ENCODE measurements at places on chromosomes 13 and 19.
A peak's percentile ranks its signal among the peaks of the same experiment; 100 is the strongest.

DNA sequence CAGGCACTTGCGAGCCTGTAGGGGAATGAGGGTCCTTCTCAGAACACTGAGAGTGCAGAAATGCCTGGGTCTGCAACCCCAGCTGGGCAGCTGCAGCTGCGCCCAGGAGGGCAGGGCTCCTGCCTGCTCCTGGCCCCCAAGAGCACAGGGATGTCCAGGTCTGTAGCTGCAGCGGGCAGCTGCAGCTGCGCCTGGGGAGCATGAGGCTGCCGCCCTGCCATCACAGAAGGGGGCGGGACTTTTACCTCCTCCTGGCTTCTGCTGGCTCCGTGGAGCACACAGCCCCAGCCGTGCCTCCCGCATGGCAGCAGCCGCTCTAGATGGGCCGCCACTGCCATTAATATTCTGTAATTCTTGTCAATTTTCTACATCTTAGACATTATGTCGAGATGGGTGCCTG is 17.8 kb downstream of the CPB2 start:
- no peak for DNase-seq

DNA sequence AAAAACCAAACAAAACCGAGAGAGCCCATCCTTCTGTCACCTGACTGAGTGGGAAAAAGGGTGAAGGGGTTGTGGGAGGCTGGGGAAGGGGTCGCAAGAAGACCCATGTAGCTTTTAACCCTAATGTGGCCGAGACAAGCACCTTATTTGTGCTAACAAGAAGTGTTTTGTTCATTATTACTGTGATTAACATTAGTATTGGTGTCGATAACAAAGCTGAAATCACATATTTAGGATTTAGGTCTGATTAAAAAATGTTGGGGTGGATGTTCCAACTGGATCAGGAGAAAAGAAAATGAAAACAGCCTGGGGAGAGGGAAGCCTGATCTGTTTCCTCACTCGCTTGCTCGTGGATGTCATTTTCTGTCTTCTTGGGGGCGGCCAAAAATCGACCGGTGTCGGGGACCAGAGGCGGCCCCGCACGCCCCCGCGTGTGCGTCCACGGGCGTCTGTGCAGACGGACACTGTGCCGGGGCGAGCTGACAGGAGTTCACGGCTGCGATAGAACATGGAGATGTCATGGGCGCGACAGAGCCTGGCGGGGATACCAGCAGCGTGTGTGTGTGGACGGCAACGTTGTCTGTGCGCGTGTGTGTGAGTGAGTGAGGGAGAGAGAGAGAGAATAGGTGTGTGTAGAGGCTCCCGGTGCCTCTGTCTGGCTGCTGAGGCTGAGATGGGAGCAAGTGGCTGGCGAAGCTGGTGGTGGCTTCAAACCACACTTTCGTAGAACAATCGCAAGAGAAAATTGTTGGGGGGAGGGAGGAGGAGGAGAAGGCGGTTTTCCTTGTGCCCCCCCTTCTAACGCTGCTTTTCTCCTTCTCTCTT is 29.1 kb downstream of the NFIX start:
- DNase-seq: no peak

DNA sequence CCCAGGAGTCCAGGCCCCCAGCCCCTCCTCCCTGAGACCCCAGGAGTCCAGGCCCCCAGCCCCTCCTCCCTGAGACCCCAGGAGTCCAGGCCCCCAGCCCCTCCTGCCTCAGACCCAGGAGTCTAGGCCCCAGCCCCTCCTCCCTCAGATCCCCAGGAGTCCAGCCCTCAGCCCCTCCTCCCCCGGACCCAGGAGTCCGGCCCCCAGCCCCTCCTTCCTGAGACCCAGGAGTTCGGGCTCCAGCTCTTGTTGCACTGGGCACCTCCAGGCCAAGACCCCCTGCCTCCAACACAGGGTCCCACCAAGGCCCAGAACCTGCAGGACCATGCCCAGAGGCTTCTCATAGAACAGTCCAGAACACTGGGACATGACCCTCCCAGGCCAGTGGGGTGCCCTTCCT is 3.8 kb downstream of the ERCC1 start:
- no peak for DNase-seq

DNA sequence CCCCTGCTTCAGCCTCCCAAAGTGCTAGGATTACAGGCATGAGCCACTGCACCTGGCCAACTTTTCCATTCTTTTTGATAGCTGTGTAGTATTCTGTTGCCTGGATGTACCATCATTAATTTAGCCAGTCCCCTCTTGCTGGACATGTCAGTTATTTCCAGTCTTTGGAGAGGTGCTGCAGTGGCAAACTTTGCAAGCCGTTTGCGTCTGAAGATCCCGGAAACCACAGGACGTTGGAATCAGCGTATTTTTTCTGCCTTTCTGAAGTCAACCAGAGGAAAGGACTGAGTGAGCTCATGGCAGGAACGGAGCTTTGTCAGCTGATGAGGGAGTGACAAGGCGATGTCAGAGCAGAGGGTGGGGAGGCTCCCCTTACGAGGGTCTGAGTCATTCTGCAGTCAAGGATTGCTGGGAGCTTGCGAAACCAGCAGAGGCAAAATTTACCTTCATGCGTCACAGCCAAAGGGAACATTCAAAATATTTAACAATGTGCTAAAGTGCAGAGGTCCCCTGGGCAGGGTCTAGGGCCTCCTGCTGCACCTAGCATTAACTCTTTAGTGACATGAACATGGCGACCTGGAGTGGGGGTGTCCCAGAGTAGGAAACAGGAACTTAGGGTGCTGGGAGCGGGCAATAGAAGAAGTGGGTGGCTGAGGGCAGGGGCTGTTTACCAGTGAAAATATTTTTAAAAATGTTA is 5.6 kb downstream of the C5AR1 start:
- no peak for DNase-seq

DNA sequence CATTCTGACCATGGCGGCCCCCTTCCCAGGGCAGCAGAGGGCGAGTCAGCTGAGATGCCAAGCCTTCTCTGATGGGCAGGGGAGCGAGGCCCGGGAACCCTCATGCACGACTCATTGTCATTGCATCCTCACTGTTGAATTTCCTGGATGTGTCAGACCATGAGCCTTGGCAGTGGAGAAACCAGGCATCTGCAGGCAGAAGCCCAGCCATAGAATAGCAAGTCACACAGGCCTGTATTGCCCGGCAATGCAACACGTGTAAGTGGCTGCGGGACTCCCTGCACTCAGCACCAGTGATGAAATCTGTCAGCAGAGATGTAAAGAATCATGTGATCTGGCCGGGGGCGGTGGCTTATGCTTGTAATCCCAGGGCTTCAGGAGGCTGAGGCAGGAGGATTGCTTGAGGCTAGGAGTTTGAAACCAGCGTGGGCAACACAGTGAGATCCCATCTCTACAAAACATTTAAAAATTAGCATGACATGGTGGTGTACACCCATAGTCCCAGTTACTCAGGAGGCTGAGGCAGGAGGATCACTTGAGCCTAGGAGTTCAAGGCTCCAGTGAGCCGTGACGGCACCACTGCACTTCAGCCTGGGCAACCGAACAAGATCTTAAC is 199.7 kb downstream of the KATNAL1 start:
- no peak for DNase-seq

GRCh38 chr13:74479124-74479523 is 344.9 kb upstream of the KLF12 start:
- DNase-seq: no peak

DNA sequence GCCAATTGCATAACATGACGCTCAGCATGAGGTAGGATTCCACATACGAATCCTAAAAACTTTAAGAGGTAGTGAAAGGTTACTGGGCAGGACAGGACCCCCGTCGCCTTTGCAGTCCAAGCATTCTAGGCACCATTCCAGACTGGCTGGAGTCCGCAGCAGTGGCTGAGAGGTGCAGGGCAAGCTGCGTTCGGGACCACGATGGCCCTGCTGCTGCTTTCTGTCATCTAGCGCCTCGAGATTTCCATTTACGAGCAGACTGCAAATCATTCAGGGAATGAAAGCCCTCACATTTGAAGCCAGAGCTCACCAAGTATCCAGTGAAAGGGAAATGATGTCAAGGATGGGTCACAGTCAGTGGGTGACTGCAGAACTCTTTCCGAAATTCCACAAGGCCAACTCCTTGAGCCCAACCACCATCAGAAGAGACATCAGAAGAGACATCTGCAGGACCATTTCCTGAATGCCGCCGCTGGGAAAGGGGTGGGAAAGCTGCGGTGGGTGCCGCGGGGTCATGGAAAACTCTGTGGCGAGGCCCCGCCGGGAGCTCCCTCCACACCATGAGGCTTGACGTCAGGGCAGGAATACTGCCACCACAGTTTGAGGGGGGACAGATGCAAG is 88.3 kb downstream of the COL4A1 start:
- no peak for DNase-seq

DNA sequence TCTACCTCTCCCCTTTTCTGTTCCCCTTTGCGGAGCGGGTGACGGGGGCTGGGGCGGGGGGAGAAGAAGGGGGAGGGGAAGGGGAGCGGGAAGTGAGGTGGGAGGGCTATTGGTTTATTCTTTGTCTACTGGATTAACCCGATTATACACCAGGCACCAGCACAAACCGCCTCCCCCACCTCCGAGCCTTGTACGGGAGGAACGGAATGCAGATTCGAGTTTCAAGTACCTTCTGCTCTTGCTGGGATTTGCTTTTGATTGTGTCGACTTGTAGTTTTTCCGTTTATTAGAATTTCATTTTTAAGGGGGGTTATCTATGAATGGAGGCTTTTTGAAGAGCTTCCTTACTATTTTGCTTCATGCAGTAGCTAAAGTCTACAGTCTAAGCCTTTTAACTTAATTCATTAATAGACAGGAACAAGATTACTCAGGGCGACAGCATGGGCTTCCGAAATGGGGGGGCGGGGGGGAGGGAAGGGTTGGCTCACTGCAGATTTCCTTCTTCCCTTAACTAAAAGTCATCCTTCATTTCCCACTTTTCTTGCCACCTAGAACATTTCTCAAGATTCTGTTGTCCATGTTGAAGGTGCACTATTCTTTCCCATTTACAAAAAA is 937 bp upstream of the SPRY2 start:
- peak; percentile 28 for DNase-seq

GRCh38 chr19:10820173-10820572 is 15.8 kb downstream of the TMED1 start:
- DNase-seq: no peak

GRCh38 chr19:38320969-38321339 is 1.3 kb downstream of the KCNK6 start:
- DNase-seq: no peak

- no peak for DNase-seq
Observed at GRCh38 chr13:23848646-23849141, 40.5 kb downstream of the MIPEP start.

DNA sequence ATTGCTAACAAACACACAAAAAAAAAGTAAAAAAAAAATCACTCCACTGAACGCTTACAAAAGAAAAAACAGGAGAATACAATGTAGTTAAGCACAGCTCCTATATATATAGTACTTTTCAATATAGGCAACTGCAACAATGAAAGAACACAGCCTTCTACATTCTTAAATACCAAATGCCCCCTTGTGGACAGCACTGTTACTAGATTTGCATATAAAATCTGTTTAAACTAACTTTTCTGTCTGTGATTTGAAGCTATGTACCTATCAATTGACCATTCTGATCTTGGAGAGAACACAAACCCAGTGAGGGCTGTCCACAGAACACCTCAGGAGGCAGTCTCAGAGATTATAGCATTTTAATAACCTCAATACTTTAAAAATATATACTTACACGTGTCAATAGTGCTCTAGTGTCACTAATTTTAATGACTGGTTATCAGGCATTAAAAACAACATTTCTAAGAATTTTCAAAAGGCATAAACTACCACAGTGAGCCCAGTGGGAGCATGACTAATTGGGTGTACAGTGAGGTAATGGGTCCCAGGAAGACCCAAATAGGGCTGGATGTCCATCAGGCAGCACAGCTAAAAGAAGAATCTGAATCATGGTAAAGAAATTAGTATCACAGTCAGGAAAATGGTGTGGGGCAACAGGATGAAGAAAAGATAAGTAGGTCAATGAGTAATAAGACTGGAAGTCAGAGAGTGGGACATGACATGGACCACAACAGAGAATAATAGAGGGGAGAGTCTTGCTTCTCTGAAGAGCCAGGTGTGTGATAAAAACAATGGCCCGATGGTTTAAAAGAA is 22.2 kb downstream of the CCDC169 start:
- DNase-seq: no peak

- no peak for DNase-seq
Observed at GRCh38 chr19:37333457-37333856, 37.4 kb upstream of the ZNF527 start.

GRCh38 chr19:41993612-41994483 is at the start of gene ATP1A3:
TSS of gene ATP1A3 (minus strand) at chr19:41994230. CDS start at chr19:41994076, 154 bp downstream.
- no peak for DNase-seq

- DNase-seq: no peak
Observed at GRCh38 chr13:20192836-20193161, at the start of gene GJB2. TSS of gene GJB2 (minus strand) at chr13:20192938. CDS start at chr13:20189581, 3,357 bp downstream.

GRCh38 chr19:29583196-29583999 is 22.7 kb upstream of the POP4 start:
- no peak for DNase-seq

DNA sequence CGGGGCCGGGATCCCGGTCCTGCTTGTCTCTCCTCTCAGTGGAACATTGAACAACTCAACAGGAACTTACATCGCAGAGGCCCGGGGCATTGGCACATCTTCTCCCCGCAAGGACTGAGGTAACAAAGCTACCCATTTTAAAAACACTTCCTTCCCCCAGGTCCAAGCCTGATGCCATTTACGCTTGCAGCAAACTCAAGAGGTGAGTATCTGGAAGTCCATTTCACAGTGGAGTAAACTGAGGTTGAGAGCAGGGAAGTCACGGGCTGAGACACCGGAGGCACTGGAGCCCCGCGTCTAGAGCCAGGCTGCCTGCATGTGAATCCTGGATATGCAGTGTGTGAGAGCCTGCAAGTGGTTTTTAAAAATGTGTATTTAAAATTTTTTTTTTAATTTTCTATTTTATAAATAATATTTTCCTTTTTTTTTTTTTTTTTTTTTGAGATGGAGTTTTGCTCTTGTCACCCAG is 492 bp upstream of the PGLYRP1 start:
- no peak for DNase-seq

- DNase-seq: no peak
Observed at GRCh38 chr19:56170261-56170660, 5.5 kb upstream of the GALP start.

- no peak for DNase-seq
Observed at GRCh38 chr19:35247526-35248309, 1.1 kb upstream of the LSR start.

GRCh38 chr19:3670796-3671679 is 29.2 kb downstream of the PIP5K1C start:
- DNase-seq: no peak

- no peak for DNase-seq
Observed at GRCh38 chr19:55489711-55490477, 1.7 kb downstream of the SSC5D start.

- DNase-seq: no peak
Observed at GRCh38 chr19:47274891-47275761, 441 bp downstream of the INAFM1 start.

- no peak for DNase-seq
Observed at GRCh38 chr13:73133531-73133930, 74.7 kb downstream of the KLF5 start.

Data from cerebellar nuclear complex (tissue), 1 donor.